Esophagus muscularis mucosa (tissue), 4 donors: ENCODE measurements at places on chromosomes 1 and 21. TPM values are rescaled to one million over a fixed set of nuclear protein-coding genes. Genes with fewer than 3 reads are reported as not detected.

The PDE4B gene
- total RNA-seq, result 16.6 TPM

The LDLRAP1 gene
- total RNA-seq, result 21.2 TPM

The LEMD1 gene
- total RNA-seq, result not detected

The KDF1 gene
- not detected for total RNA-seq

The MROH7 gene
- 16.4 TPM for total RNA-seq

The GBP7 gene
- total RNA-seq, result not detected

The PLA2G2D gene
- not detected for total RNA-seq

The CFHR3 gene
- not detected for total RNA-seq

The PDE4DIP gene
- total RNA-seq, result 170 TPM

The PTPN22 gene
- total RNA-seq, result 0.29 TPM

The PUSL1 gene
- total RNA-seq, result 24.2 TPM

The AMPD1 gene
- total RNA-seq, result not detected

The FAM163A gene
- under 0.01 TPM for total RNA-seq

The EXO1 gene
- total RNA-seq, result 0.46 TPM

The SERPINC1 gene
- not detected for total RNA-seq

The COL6A1 gene
- total RNA-seq, result 646 TPM

The MRPS14 gene
- 22.4 TPM for total RNA-seq

The CRYBG2 gene
- not detected for total RNA-seq

The ACKR1 gene
- total RNA-seq, result 31.1 TPM

The RNU1-3 gene
- not detected for total RNA-seq

The OR2T35 gene
- not detected for total RNA-seq

The PAQR6 gene
- 2.9 TPM for total RNA-seq

The UTS2 gene
- not detected for total RNA-seq

The PDZK1 gene
- total RNA-seq, result not detected

The OR4F29 gene
- not detected for total RNA-seq

The TDRD10 gene
- total RNA-seq, result 5.0 TPM

The TGFBR3 gene
- 190 TPM for total RNA-seq

The TSPAN1 gene
- total RNA-seq, result 1.6 TPM

The MIXL1 gene
- total RNA-seq, result not detected
